Chondrocyte (in vitro differentiated cells): ENCODE measurements at places on chromosomes 1 and 21. TPM values are rescaled to one million over a fixed set of nuclear protein-coding genes. Genes with fewer than 3 reads are reported as not detected.

DNA sequence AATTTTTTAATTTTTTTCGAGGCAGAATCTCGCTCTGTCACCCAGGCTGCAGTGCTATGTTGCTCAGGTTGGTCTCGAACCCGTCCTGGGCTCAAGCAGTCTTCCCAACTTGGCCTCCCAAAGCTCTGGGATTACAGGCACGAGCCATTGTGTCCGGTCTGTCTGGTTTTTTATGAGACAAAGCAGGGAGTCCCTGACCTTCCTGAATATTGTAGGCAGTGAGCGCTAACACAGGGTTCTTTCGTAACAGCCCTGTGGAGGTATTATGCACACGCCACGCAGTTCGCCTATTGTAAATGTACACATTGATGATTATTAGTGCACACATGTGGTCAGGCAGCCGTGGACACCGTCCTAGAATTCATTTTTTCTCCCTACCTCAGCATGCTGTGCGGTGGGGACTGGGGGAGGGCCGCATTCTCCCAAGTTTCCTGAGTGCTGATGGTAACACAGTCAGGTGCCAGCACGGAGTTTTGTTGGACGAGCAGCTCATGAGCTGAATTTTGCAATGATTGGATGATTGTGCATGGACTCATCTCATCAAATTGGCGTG lies 19.6 kb downstream of the SPSB1 start:
- DNase-seq: no peak

DNA sequence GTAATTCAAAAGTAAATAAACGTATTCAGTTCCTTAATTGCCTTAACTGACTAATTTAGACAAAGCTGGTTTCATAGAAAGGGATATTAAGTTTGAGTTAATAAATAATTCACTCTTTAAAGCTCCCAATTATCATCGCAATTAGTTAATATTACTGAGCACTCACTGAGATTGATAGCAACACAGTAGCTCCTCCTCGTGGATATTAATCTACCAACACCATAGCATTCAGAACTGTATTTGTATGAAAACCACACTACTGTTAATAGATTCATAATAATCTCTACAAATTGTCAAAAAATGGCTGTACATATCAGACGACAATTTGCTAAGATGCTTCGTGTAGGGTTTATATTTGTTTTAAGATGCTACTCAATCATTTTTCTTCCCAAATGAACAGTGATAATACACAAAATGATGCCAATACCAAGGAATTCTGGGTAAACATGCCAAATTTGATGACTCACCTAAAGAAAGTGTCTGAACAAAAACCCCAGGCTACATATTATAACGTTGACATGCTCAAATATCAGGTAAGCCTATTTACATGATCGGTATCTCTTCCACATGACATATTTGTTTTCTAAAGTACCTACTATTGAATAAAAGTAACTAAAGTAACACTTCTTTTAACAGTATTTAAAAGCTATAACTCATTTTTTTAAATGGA lies 18.8 kb upstream of the DYNLT5 start:
- no peak for DNase-seq

DNA sequence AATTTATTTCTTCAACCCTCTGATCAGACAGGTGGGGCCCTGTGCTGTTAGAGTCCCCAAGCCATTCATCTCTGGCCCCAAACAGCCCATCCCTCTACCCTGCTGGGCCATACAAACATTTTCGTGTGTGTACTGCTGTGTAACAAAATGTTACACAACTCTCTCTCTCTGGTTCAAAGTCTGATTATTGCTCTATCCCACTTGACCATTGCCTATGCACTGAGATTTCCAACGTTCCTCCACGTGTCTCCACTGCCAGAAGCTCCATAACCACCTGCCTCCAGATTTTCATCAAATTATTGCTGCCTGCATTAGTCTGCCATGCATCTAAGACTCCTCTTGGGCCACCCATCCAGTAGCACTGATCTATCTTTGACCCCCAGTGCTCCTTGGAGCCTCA lies 104.8 kb downstream of the ELAVL4 start:
- no peak for DNase-seq

DNA sequence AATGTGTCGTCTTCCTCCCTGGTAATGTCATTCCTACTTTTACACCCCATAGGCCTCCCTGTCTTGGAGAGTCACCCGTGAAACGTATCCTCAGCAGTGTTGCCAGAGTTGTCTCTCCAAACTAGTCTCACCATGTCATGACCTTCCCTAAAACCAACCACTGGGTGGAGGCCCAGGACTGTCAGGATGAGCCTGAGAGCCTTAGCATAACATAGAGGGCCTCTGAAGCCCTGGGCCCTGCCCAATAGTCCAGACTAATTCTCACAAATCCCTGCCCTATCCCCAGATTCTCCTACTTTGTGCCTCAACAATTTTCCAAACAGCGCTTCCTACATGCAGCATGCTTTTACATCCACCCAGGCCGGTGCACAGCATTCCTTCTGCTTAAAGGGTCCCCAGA lies 29.3 kb upstream of the HSD3B1 start:
- no peak for DNase-seq

GRCh38 chr1:203553496-203553895 lies 59.5 kb downstream of the OPTC start:
- no peak for DNase-seq

GRCh38 chr1:206666031-206666561 lies 18.6 kb upstream of the MAPKAPK2 start:
- no peak for DNase-seq

- peak; percentile 42 for DNase-seq
Measured at GRCh38 chr1:27397749-27398148, 5.3 kb downstream of the GPR3 start.

DNA sequence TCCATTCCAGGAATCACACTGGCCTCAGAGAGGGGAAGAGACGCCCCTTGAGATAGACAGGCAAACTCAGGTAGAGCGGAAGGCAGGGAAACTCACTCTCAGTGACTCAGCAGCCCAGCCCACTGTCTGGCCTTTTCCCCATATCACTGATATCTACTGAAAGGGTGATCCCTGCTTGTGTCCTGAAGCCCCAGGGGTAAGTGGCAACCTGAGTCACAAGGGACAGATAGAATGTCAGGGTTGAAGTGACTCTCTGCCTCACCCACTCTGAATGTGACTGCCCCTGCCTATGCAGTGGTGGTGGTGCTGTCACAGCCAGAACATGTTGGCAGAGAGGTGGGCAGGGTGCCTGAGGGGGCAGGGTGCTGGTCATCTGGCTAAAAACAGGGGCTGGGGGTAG lies 157.5 kb upstream of the FGGY start:
- DNase-seq: no peak

- no peak for DNase-seq
Measured at GRCh38 chr1:61585714-61586113, 139.2 kb downstream of the TM2D1 start.

GRCh38 chr1:7561331-7561921 lies 209.7 kb upstream of the VAMP3 start:
- DNase-seq: peak; percentile 75

The LCE6A gene
- total RNA-seq: not detected in 3 replicates

The SELENBP1 gene
- total RNA-seq: 5.7 to 11.1 TPM (median 8.9 TPM) in 3 replicates

The ZDHHC18 gene
- total RNA-seq: 20.2 to 27.8 TPM (median 25.5 TPM) in 3 replicates

The UBXN10 gene
- not detected in 3 replicates for total RNA-seq

The KCNC4 gene
- 2.7 to 5.2 TPM (median 3.2 TPM) in 3 replicates for total RNA-seq

The SPATA21 gene
- total RNA-seq: not detected in 3 replicates

The PCNX2 gene
- total RNA-seq: 9.5 to 18.5 TPM (median 12.0 TPM) in 3 replicates

The TFAP2E gene
- total RNA-seq: 0.92 to 1.4 TPM (median 0.97 TPM) in 3 replicates

The SLC1A7 gene
- not detected in 3 replicates for total RNA-seq

The RGL1 gene
- total RNA-seq: 20.9 to 37.9 TPM (median 21.1 TPM) in 3 replicates

The DIO1 gene
- not detected in 3 replicates for total RNA-seq
